T-cell (primary cell): ENCODE measurements at places on chromosomes 2 and 18. TPM values are rescaled to one million over a fixed set of nuclear protein-coding genes. Genes with fewer than 3 reads are reported as not detected.
A peak's percentile ranks its signal among the peaks of the same experiment; 100 is the strongest.

DNA sequence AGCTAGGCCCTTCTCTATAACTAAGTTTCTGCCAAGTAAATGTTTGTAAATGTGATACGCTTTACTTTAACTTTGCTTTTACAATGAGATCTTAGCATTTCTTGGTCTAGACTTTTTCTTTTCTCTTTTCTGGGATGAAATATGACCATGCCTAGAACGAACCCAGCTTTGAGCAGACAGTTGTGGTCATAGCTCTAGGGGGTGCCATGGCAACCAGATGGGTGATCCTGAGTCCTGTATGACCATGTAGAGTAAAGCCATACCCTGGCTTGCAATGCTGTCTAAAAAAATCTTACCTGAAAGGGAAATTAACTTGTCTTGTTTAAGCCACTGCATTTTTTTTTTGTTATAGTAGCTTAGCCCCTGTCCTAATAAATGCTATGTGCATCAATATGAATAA lies 956.3 kb downstream of the SLC4A3 start:
- DNase-seq: no peak

The VWA3B gene
- not detected for total RNA-seq

The G6PC2 gene
- total RNA-seq: not detected

GRCh38 chr18:63107171-63107845 lies 212.3 kb downstream of the BCL2 start:
- no peak for DNase-seq

The RFX8 gene
- total RNA-seq: 1.0 TPM

The ACMSD gene
- total RNA-seq: not detected

GRCh38 chr2:65232636-65233035 lies 5.0 kb downstream of the ACTR2 start:
- DNase-seq: no peak

The CHRNG gene
- not detected for total RNA-seq

The TMEM163 gene
- 0.53 TPM for total RNA-seq

The PSMA8 gene
- 0.44 TPM for total RNA-seq

DNA sequence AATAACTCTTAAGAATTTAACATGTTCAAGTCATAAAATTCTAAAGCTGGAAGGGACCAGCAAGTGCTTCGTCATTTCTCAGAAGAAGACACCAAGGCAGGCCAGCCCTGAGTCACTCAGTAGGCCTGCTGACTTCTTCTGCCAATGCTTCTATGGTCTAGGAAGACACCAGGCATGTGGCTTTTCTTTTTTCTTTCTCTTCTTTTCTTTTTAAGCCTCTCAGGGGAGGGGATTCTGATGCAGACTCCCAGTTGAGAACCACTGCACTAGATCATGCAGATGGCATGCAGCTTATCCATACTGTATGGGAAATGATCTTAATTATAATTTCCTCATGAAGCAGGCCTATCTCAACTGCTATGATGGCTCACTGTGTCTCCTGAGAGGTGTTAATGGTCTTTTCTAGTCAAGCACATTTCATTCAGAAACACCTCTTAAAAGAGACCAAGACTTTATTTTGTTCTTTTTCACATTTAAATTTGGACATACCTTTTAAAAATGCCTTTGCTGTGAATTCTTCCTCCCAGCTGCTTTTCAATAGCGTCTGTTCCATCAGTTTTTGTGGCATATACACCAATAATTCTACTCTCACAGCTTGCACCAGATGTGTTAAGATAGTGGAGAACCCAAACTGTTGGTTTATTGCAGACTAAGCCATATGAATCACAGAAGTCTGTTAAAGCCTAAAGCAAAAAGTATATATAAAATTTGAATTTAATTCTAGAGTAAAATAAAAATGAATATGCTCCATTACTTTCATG lies 11.3 kb downstream of the KCTD18 start:
- DNase-seq: no peak

DNA sequence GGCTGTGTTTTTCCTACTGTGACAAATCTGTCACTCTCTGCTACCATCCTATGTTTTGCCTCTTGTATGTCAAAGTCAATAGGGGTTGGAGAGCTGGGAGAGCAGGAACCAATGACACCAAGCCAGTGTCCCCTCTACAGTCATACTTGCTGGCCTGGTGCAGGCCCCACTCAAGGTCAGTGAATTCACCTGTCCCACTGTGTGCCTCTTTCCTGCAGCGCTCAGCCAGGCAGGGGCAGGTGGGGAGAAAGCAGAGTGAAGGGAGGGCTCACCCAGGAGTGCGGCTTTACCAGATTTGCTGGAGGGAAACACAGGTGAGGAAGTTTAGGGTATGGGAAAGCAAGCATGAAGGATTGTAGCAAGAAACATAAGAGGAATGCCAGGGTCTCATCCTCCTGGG lies 114.5 kb downstream of the GYPC start:
- DNase-seq: no peak

- no peak for DNase-seq
Observed at GRCh38 chr2:177042311-177042710, 170.3 kb upstream of the HNRNPA3 start.

DNA sequence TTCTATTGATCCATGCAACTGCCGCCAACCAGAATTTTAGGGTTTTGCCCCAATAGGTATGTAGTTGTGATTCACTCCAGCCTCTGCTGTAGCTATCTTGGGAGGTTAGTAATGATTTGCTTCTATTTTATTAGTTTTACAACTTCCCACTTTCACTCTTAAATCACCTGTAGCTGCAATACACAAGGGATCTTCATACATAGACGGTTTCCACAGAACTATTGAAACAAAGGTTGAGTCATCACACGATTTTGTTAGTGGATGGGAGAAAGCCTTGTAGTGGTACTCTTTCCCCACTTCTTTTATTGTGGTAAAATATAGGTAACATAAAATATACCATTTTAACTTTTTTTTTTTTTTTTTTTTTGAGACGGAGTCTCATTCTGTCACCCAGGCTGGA lies 104.2 kb upstream of the SPRED2 start:
- DNase-seq: no peak

The SIX2 gene
- not detected for total RNA-seq

DNA sequence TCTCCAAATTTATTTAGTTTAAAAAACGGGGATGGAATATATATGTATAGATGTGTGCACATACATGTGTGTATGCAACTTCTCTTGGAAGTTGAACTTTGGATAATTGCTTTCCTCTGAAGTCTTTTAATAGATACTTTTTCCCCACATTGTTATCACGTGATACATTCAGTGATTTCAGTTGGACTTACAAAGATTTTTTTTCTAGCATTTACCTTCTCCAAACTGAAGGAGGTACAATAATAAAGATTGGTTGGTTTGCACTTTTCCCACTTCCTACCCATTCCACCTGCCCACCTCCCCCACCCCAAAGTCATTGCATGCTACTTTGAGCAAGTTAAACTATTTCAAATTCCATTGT lies 206.1 kb upstream of the FSHR start:
- DNase-seq: no peak

The TRABD2A gene
- total RNA-seq: 165 TPM

- no peak for DNase-seq
Observed at GRCh38 chr18:25365242-25365641, 13.3 kb upstream of the ZNF521 start.

DNA sequence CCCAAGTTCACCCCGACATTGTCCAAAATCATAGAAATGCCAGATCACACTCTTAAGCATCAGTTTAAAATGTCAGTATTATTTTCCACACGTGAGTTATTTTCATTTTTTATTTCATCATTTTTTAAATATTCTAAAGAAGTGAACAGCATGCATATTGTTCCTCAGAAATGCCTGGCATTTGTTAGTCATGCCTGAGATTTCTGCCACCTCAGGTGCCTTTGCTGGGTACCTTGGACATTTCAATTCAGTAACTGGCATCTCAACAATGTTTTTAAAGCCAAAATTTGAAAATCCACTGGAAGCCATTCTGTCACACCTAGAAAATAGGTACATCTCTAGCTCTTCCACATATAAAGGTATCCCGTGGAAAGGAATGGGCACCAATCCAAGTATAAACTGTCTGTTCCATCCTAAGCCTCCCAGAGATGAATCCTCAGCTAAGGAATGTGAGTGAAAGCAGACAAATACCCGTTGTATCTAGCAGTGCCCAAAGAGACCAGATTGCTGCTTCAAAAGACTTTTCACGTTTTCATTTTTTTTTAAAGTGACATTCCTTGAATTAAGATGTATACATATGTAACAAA lies 159.8 kb downstream of the ZNF385B start:
- no peak for DNase-seq

The SMYD1 gene
- not detected for total RNA-seq

- DNase-seq: no peak
Observed at GRCh38 chr2:56674084-56674483, 490.3 kb downstream of the CCDC85A start.

- DNase-seq: no peak
Observed at GRCh38 chr2:224183086-224183485, 144.0 kb upstream of the SERPINE2 start.

DNA sequence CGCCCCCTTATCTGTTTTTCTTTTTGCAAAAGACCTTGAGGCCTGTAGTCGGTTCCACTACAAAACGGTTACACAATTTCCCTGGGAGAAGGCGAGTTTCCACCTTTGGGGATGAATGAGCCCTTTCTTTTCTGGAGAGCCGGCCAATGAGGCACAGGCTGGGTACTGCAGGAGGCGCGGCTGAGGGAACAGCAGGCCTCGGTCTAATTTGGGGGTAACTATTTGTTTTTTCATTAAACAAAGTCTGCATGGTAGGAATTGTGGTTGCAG lies 129.2 kb downstream of the MYCN start:
- DNase-seq: no peak

DNA sequence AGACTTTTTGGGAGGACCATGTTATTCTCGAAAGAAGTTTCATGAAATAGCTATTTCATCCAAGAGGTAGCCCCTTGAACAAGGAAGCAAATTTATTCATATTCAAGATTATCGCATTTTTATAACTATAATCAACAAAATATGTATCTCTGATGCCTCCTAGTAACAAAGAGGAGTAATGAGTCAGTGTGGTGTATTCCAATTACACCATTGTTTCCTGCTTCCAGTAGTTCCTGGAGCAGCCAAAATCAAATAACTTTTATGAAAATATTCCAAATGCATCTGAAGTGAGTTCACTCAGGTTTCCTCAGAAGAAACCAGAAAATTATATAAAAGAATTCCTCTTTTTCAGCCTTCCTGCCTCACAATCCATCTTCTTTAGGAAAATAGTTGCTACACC lies 43.0 kb downstream of the ANKRD36B start:
- DNase-seq: no peak

DNA sequence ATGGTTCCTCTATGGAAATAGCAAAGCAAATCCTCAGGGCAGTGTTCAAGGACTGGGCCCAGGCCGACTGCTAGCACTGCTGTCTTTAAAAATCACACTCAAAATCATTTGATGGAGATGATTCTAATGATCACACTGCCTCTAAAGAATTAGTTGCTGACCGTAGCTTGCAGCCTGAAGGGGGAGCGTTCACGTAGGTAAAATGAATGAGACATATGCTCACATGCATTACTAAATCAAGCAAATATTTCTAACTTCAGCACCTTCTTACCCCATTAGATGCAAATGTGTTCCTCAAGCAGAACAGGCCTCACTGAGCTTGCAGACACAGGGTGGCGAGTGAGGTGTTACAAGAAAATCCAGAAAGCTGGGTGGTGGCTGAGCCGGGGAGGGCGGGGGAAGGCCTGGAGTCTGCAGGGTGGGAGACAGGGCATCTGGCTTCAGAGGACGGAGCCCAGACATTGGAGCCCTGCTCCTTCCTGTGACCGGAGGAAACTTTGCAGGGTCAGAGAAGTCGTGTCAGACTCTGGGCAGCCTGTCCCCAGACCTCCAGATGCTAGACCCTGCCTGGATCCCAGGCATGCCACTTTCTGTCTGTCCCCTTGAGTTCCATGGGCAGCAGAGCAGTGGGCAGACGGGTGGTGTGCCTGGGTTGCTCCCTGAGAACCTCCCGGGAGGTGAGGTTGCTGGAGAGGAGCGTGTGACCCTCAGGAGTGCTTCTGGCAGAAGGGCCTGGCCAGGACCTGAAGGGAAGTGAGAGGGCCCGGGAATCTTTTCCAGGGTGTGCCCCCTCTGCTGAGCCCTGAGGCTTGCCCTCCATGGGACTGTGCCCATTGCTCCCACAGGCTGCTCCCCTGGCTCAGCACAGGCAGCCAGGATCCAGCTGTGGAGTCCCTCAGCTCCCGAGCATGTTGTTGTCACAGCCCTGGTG lies 7.1 kb upstream of the NPPC start:
- no peak for DNase-seq

- no peak for DNase-seq
Observed at GRCh38 chr2:236758406-236758805, 188.8 kb downstream of the ACKR3 start.

The GREB1L gene
- not detected for total RNA-seq

DNA sequence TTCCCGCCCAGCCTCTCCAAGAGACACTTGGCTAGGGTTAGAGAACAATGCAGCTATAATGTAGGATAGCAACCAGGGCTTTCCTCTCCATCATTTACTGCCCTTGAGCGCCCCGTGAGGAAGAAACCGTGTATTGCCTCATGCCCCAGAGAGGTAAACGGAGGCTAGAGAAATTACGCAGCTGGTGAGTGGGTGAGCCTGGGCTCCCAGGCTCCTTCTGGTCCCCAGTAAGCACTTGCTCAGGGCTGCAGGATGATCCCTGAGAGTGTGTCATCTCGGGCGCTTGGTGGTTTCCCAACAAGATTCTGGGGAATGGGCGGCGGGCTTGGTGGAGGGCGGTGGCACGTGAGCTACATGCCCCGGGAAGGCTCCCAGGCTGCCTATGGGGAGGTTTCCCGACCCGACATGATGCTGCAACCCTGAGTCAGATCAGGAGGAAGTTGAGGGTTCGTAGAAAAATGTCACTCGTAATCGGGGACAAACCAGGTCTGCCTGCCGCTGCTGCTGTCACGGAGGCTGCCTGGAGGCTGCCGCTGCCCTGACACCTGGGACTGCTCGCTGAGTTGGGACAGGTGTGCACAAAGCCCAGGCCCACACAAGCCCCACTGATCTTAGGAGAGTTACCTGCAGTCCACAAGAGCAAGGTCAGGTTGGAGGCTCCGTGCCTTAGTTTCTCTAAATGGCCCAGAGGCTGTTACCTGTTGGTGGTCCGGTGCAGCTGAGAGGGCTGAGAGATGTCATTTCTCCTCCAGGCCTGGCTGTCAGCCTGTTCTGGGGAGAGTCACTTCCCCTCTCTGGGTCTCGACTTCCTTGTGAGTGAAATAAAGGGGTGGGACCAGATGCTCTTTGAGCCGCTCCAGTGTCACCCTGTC lies at the start of gene GPR55:
Gene GPR55 (minus strand): TSS at position 773 of the 872 bp plus-strand sequence. CDS start 14,280 bp downstream, outside the sequence.
- peak; percentile 27 for DNase-seq

The FNDC4 gene
- total RNA-seq: 0.50 TPM
